AG09309 (cell line): ENCODE measurements at places on chromosomes 7 and 10.

- no peak for DNase-seq
Observed at GRCh38 chr7:109996927-109997326, 1094.0 kb upstream of the LRRN3 start.

- DNase-seq, result no peak
Observed at GRCh38 chr7:69403169-69403568, 195.1 kb upstream of the AUTS2 start.

DNA sequence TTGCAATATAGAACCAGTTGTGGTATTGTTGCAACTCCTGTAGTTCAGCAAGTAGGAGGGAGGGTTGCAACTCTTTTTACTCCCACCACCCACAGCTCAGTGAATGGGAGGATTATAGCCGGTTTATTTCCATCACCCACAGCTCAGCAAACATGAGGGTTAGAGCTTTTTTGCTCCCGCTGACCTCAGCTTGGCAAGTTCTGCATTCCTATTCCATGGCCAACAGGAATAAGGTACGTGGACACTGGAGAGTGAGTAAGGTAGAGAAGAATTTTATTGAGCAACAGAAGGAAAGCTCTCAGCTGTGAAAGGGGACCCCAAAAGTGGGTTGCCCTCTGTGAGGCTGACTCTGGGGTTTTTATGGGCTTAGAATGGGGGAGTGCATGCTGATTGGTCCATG is 167.1 kb upstream of the SMIM30 start:
- DNase-seq, result no peak

DNA sequence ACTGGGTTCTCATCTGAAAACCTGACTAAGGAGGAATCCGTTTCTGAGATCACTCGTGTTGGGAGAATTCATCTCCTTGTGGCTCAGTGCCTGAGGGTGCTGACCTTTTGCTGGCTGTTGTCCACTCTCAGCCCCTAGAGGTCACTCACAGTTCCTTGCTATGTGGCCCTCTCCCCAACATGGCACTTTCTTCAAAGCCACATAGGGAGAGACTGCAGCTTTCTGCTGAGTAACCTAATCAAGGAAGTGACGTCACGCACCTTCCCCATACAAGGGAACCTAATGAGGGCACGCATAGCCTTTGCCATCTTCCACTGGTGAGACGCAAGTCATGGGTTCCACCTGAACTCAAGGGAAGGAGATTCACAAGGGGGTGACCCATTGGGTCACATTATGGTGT is 23.2 kb downstream of the STEAP1B start:
- DNase-seq, result no peak

DNA sequence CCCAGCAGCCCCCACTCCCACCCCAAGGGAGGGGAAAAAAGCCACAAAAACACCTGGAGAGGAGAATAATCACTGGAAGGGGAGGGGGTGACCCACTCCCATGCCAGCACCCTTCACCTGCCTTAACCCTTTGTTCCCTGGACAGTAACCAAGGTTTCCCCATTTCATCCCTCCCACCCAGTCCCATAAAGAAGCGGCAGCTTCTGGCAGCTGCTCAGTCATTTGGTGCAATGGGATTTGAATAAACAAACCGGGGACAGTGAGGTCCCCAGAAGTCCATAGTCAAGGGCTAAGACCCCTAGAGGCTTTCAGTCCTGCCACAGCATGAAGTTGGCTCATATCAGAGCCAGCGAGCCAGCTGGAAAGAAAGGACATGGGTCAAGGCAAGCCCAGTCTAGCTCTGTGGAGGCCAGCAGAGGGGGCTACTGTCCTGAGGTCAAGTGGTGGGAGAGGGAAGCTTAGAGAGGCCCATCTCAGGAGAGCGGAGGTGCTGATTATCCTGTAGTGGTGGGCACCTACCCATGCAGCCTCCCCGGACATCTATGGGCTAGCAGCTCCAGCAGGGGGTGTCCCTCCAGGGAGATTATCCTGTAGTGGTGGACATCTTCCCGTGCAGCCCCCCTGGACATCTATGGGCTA is 58.9 kb upstream of the LBX1 start:
- no peak for DNase-seq

GRCh38 chr7:151837285-151838042 is 39.5 kb downstream of the PRKAG2 start:
- no peak for DNase-seq

DNA sequence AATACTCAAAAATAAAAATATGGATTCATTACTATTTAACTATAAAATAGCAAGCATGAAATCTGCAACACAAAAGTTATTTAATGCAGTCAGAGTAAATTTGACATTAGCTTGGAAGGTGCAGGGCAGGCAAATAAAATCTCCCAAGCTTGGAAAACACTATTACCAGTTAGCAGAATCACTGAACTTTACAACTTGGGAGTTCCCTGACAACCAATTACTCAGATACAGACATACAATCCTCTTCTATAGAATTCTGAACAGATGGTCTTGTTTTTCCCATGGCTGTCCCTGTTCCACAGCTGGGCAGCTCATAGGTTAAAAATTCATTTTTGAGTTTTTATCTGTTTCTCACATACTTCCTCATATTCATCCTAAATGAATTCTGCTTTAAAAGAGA is 1002.6 kb downstream of the SORCS3 start:
- DNase-seq, result no peak
